ENCODE measurements at places on chromosomes 5 and 9.

DNA sequence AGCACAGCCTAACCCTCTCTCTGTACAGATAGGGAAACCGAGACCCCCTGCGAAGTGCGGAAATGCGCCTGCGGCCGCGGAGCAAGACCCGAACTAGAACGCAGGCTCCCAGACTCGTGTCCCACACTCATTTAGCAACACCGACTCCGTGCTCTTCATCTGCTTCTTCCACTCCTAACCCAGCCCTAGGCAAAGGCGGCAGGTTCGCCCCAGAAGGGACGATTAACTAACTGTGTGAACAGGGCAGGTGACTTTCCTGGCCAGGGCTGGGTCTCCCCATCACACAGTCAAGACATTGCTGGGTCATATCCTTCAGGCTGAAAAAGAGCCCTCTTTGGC lies 903 bp downstream of the CDX1 start:
- no peak for DNase-seq

DNA sequence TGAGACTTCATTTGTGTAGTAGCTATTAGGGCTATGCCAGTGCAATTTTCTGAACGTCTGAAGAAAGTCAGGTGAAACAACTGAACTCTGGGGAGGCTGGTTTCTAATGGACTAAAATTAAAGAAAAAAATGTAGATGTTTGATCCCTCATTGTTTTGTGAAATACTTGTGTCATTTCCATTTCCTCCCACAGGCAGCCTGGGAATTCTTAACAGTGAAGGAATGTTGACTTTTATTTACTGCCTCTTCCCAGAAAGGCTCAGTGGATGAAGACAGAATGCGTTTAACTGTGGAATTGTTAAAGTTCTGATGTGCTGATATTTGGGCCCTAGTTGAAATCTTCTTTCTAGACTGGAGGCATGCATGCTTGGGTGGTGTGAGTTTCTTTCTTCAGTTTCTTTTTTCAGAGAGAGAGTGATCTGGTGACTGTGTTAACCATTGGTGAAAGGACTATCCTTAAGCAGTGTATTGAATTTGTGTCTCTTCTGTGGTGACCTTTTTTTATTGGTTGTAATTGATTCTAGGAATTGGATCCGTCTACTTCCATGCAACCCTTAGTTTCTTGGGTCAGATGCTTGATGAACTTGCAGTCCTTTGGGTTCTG lies 15.5 kb downstream of the ACER2 start:
- DNase-seq, result no peak

- peak; percentile 11 for DNase-seq
Measured at GRCh38 chr5:100550531-100551051, 15.4 kb downstream of the FAM174A start.

GRCh38 chr9:137138722-137139467 lies at the start of gene GRIN1:
Gene GRIN1, plus strand, starts transcription at chr9:137139154. Its CDS starts 333 bp downstream, at chr9:137139487.
- DNase-seq, result no peak

- no peak for DNase-seq
Measured at GRCh38 chr5:134467231-134467630, 55.5 kb upstream of the CDKN2AIPNL start.

- DNase-seq, result no peak
Measured at GRCh38 chr5:94901191-94901979, 282.9 kb downstream of the SLF1 start.

- DNase-seq, result no peak
Measured at GRCh38 chr5:127306036-127306435, 15.4 kb downstream of the MEGF10 start.

DNA sequence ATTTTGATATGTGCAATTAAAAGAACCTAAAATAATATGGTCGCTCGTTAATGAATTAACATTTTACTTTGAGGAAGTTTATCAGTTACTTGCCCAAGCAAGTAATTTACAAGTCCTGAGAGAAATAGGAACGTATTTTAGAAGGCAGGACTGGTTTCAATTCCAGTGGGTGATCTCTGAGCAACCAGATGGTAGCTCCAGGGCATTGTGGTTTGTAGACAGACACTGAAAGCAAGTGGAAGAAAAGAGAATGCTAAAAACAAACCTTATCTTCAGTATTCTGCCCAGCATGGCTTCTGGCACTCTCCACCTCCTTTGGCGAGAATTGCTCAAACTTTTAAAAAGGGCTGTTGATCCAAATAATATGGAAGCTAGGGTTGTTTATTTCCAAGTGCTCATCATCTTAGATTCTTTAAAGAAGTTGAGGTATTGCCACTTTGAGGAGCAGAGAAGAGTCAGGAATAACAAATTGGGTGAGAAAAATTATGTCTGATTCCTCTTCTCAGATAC lies 31.8 kb upstream of the ERAP2 start:
- no peak for DNase-seq

DNA sequence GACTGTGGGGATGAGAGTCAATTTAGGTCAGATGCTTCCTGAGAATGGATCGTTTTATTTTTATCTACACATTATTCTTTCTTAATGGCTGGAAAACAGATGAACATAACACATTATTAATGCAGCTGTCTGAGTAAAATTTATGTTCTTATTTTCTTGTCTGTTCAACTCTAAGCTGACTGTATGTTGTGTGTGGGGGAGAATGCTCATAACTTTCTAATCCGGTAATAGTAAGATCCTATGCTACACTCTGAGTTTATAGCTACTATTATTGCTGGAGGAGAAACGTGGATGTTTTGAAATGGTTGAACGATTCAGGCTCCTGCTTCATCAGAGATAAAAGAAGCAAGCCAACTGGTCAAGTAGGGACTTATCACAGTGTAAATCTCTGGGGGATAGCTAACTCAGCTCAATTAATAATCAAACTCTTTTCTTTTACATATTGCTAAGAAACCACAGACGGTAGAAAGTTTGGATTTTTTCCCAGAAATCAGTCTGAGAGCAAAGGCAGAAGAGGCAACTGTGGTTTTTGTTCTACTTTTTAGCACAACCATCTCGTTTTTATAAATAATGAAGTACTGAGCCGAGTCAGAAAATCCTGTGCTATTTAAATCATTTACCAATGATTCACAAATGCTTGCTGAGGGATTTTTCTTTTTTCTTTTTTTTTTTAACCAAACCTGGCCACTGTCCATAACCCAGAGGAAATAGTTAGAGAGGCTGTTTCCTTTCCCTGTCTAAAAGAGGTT lies 265.0 kb upstream of the FAM174A start:
- no peak for DNase-seq

DNA sequence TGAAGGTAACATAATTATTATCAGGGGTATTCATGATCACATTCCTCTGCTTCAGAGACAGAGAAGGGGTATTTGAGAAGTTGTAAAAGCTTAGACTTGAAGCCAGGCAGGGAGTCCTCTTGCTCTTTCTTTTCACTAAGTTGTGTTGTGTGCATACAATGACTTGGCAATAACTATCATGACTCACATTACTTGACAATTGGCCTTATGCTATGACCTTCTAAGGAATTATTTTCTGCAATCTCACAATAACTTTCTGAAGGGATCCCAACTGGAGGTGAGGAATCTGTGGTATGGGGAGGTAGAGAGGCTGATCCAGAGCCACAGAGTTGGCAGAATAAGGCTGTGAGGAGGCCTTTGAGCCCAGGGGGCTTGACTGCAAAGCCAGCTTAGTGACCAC lies 622.3 kb downstream of the MTRR start:
- DNase-seq, result no peak

- DNase-seq, result no peak
Measured at GRCh38 chr5:102589661-102590060, 90.9 kb upstream of the SLCO6A1 start.

- peak; percentile 42 for DNase-seq
Measured at GRCh38 chr5:133552925-133553525, 59.3 kb downstream of the FSTL4 start.

DNA sequence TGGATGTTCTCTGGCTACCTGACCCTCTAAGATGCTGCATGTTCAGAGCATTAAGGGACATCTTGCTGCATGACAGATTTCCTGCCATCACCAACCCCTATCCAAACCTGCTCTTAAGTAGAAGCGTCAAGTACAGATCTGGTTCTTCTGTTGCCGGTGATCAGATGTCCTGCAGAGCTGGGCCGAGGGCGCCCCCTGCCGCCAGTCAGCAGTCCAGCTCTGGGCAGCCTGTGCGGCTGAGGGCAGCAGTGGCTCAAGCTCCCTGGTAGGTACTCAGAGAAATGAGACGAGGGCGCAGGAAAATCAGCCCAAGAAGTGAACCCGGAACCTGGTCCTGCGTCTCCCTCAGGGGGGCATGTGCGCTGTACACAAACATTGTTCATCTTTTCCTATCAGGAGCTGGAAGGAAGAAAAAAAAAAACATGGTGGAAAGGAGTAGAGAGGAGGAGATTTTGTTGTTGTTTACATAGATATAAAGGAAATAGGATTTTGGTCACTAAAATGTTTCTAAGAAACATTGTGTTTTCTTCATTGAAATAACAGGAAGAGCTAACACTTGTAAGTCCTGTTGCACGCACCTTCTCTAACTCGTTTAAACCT lies 95.8 kb downstream of the CFAP90 start:
- DNase-seq, result peak; percentile 6

GRCh38 chr9:12457237-12457636 lies 235.9 kb upstream of the TYRP1 start:
- no peak for DNase-seq

DNA sequence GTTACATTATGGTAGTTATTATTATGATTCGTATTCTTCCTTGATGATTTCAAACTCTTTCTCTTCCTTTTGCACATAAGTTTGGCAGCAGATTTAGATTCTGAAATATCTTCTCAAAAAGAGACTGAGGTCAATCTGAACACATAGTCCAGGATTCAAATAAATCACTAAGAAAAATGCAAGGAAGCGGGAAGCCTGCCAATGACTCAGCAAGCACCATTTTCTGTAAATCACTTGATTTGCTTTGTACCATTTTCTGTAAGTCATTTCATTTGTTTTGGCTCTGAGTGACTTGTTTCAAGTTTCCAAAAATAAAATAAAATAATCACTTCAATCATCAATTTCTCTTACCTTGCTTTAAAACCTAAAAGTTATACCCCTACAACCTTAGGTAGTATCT lies 24.6 kb upstream of the GLIS3 start:
- DNase-seq, result no peak

DNA sequence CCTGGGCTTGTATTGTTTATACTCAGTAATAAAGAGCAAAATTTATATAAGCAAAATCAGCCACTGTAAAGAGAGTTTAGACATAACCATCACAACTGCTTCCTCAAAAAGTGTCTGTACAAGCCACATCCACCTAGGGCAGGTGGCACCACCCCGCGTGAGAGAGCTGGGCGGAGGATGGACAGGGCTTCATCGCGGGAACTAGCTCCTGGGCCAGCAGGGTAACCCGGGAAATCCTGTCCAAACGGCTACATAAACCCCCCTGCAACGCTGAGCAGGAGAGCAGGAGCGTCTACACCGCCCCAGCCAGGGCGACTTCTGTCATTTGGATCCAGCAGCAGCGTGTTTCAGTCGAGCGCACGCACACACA lies 1.3 kb downstream of the SLC6A3 start:
- DNase-seq, result no peak

- DNase-seq, result no peak
Measured at GRCh38 chr5:30874241-30875034, 319.0 kb upstream of the CDH6 start.

GRCh38 chr5:159097784-159098602 lies 1.7 kb downstream of the EBF1 start:
- DNase-seq, result peak; percentile 67

DNA sequence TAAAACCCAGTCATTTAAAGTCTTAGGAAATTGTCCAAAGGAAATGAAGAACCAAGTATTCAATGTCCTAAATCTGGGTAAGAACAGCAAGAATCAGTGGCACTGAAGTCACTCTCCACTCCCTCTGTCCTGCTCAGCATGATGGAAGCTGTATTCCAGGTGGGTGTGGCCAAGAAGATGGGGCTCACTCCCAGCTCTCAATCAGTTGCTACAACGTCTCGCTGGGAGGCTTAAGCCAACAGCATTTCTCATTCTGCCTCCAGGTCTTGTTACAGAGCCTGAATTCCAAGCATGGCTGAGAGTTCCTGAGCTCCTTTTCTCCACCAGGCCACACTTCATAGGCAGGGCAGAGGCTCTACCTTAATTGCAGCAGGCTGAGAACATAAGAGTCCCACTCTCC lies 41.2 kb upstream of the TRIO start:
- no peak for DNase-seq

- DNase-seq, result no peak
Measured at GRCh38 chr5:124393584-124394379, 352.7 kb downstream of the ZNF608 start.

DNA sequence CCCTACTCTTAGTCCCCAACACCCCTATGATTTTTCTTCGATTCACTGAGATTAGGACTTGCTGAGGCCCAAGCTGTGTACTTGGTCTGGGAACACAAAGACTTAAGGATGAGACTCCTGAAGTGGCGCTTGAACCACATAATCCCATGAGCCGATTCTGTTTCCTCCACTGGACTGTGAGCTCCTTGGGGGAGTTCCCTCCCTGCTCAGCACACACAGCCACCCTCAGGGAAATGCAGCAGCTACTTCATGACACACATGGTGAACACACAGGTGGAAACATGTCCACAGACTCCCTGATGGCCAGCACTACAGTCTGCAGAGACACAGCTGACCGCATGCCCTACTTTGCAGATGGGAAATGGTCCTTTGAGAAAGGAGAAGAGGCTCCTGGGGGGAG lies 101.1 kb downstream of the C5orf15 start:
- DNase-seq, result no peak

DNA sequence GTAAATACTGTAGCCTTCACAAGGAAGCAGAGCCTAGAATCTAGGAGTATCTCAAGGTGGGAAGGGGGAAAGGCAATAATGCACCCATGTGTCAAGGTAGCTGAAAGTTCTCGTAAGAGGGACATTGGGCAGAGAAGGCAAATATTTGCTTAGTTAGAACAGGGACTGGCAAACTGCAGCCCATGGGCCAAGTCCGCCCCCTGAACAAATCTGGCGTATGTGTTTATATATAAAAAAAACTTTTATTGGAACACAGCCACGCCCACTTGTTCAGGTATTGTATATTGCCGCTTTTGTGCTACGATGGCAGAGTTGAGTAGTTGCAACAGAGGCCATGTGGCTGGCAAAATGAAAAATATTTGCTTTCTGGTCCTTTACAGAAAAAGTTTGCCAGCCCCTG lies 16.1 kb downstream of the KCNN2 start:
- DNase-seq, result no peak

GRCh38 chr9:61667559-61668121 lies 477.8 kb downstream of the SPATA31A7 start:
- DNase-seq, result no peak

GRCh38 chr5:139848508-139849100 lies 53.0 kb downstream of the PSD2 start:
- no peak for DNase-seq

DNA sequence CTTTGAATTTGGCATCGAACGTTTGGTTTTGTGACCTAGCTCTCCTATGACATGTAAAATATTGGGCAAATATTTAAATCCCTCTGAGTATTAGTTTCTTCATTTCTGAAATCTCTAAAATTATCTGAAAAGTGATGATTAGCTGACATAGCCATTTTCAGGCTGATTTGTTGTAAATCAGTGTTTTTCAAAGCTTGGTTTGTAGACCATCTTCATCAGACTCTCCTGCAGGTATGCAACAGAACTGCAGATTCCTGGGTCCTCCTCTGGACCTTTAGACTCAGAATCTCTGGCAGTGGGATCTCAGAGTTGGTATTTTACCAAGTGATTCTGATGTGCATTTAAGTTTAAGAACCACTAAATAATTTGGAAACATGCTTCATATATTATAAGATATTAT lies 38.9 kb upstream of the NMUR2 start:
- DNase-seq, result no peak

GRCh38 chr5:163342306-163342705 lies 95.1 kb upstream of the CCNG1 start:
- DNase-seq, result no peak
